Natural killer cell treated with Interleukin-12 subunit alpha and Interleukin-12 subunit beta and Interleukin-15 and Interleukin-18, amount 100 ng/mL, for 72 hours (primary cell): ENCODE measurements at places on chromosomes 3 and 15. TPM values are rescaled to one million over a fixed set of nuclear protein-coding genes. Genes with fewer than 3 reads are reported as not detected.

The DCLK3 gene
- total RNA-seq = not detected

The FETUB gene
- not detected for total RNA-seq

The ST8SIA2 gene
- not detected for total RNA-seq

The SCN11A gene
- 0.05 TPM for total RNA-seq

The ZKSCAN7 gene
- 4.9 TPM for total RNA-seq

The TPRG1 gene
- 1.5 TPM for total RNA-seq

The GPR87 gene
- not detected for total RNA-seq

The ITPKA gene
- not detected for total RNA-seq

The SLC22A13 gene
- total RNA-seq = 1.3 TPM

The P2RY13 gene
- total RNA-seq = not detected

- DNase-seq = no peak
Measured at GRCh38 chr3:173986861-173987410, 589.4 kb downstream of the NLGN1 start.

DNA sequence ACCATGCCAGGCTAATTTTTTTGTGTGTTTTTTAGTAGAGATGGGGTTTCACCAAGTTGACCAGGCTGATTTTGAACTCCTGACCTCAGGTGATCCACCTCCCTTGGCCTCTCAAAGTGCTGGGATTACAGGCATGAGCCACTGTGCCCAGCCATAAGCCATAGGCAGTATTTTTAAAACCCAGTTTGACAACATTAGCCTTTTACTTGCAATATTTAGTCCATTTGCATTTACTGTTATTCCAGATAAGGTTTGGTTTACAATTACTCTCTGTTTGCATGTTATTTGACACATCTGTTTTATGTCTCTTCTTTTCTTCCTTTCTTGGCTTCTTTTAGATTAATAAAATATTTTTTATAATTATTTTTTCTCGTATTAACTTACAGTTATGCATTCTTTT, 83.6 kb upstream of the EPHB3 start:
- DNase-seq = no peak

DNA sequence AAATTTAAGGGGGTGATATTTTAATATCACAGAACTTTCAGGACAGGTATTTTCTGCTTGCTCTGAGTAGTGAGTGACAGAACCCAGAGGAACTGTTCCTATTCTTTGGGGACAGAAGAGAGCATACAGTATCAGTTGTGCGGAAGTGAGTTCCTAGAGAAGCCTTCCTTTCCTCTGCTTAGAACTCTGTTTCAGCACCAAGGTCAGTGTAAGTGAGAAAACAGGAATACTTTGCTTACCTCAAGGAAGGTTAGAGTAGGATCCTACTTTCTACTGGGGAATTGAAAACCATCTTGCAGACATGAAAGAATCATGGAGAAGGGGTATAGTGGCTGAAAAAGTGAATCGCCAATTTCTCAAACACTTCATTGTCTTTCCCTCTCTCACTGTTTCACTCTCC, 542.4 kb downstream of the SQOR start:
- no peak for DNase-seq

GRCh38 chr3:182651461-182651860, 141.8 kb upstream of the ATP11B start:
- DNase-seq = no peak

GRCh38 chr3:101069901-101070798, 76.9 kb upstream of the ABI3BP start:
- DNase-seq = no peak

GRCh38 chr3:53949541-53949940, 57.9 kb upstream of the SELENOK start:
- DNase-seq = no peak

- DNase-seq = no peak
Measured at GRCh38 chr15:28165791-28166190, 66.7 kb upstream of the OCA2 start.

DNA sequence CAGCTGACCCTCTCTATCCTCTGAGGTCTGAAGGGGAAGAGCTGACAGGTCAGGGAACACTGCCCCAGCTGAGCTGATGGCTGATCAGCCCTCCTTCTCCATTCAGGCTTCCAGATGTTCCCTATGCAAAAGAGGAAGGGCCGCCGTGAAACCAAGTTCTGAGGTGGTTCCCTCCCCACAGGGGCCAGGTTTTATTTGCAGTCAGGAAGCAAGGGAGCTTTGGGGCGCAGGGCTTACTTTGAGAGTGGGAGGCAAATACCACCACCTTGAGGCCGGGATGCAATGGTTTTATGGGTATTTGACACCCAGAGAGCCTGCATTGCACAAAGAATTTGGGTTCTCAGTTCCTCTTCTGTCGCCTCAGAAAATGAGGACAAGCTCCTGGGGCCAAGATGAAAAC, 186.9 kb downstream of the ARRDC4 start:
- no peak for DNase-seq

- DNase-seq = no peak
Measured at GRCh38 chr3:47265008-47265407, 17.6 kb downstream of the KIF9 start.

- DNase-seq = no peak
Measured at GRCh38 chr15:78301326-78301725, 1.9 kb upstream of the SKIC8 start.

- DNase-seq = no peak
Measured at GRCh38 chr15:95605098-95605497, 725.4 kb upstream of the NR2F2 start.

- DNase-seq = no peak
Measured at GRCh38 chr3:171956181-171956683, 83.1 kb upstream of the FNDC3B start.

GRCh38 chr3:61114316-61114953, 136.8 kb downstream of the FHIT start:
- no peak for DNase-seq
